Kasumi-1 (cell line): ENCODE measurements at places on chromosomes 11 and 22.

GRCh38 chr22:37121887-37122591 lies 12.5 kb upstream of the TMPRSS6 start:
- no peak for DNase-seq

DNA sequence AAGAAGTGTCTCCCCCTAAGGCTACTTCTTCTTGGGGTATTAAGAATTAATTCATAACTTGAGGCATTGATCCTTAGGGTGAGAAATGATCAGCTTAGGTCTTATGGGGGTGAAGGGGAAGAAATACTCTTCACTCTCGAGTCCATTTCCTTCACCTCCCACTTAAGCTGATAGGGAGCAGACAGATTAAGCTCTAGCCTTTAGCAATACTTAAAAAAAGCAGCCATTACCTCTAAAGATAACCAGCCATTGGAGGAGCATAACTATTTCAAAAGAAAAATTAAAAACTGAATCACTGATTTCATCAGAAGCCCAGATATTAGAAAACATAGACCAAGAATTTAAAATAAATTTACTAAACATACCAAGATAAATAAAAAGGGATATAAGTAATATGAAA lies 60.5 kb downstream of the ENTHD1 start:
- no peak for DNase-seq

DNA sequence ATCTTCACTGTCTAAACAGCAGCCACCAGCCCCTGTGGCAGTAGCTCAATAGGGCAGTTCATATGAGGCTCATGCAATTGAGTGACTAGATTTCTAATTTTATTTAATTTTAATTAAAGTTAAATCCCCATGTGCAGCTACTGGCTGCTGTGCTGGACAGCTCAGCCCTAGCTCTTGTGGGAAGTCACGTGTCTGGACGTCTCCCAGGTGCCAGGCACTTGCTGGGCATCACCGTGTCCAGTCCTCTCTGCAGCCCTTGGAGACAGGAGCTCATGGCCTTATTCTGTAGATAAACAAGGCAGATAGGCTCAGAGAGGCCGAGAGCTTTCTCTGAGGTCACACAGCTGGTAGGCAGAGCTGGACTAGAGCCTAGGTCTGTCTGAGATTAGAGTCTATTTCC lies 95.0 kb downstream of the ARHGAP8 start:
- DNase-seq, result no peak

- DNase-seq, result no peak
These were observed 599 bp downstream of the TIMM10B start for GRCh38 chr11:6481924-6482275.

DNA sequence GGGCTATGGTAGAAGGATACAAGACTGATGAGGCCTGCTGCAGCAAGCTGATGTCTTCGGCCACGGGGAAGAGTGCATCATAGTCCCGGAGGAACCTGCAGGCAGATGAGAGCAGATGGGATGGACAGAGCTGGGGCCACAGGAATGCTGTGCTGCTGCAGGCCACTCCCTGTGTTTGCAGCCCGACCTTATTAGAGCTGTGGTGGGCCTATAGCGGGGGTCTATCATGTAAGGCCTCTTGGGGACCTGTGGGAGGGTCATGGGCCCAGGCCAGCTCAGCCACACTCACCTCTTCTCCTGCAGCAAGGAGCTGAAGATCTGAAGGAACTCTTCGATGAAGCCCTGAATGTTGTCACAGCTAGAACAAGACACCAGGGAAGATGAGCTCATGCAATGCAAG lies 31.9 kb downstream of the ASCC2 start:
- DNase-seq, result no peak

- DNase-seq, result no peak
These were observed 482.0 kb downstream of the KCNA4 start for GRCh38 chr11:29534836-29535235.

DNA sequence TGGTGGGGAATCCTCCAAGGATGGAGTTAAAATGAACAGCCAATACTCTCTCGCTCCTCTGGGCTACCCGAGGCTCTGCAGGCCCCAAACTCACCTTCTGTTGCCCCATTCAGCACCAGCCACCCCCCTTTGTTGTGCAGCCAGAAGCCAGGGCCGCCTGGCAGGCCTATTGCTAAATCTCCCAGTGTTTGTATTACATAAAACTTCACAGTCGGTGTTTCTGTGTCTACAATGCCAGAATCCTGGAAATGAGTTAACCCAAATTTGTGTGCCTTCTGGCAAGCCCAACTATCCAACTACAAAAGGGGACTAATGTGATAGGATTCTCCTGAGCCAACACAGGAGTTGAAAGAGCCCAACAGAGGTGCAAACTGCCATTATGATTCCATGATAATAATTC lies 9.3 kb downstream of the KCNJ5 start:
- DNase-seq, result no peak

DNA sequence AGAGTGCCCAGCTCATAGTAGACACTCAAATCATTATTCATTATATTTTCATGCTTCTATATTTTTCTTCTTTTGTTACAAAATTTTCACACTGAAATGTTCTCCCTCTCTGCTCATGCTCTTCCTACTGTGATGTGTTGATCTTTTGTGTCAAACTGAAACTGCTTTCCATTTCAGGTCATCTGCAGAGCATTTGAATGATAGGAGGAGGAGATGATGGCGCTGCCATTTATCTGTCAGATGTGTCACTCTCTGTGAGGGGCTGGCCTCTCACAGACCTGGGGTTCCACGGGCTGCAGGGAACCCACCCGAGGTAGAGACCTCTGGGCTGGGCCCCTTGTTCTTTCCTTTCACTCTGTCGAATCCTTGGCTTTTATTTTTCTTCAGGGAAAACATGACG lies 41.1 kb downstream of the OR10A6 start:
- no peak for DNase-seq

GRCh38 chr22:49183826-49184216 lies 643.9 kb downstream of the BRD1 start:
- no peak for DNase-seq

DNA sequence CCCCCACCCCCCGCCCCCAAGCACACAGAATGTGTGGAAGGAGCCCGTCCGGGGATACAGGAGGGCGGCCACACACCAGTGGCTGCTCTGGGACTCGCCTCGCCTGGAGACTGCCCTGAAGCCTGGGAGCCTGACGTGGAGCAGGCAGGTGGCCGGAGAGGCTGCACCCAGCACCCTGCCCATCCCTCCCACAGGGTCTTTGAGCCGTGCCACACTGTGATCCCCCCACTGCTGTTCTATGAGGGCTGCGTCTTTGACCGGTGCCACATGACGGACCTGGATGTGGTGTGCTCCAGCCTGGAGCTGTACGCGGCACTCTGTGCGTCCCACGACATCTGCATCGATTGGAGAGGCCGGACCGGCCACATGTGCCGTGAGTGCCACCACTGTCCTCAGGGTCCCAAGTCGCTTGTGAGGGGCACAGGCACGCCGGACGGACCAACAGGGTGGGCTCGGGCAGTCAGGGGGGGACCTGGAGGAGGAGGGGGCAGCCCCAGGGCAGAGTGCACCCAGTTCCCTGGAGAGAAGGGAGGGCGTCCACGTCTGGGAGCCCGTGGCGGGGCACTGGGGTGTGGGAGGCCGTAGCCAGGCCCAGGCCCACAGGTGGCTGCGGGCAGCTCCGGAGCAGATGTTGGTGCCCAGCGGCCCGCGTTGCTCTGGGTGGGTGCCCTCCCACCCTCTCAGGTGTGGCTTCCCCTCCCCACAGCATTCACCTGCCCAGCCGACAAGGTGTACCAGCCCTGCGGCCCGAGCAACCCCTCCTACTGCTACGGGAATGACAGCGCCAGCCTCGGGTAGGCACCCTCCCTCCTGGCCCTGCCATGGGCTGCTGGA lies 27.0 kb upstream of the MUC5B start:
- DNase-seq, result no peak

DNA sequence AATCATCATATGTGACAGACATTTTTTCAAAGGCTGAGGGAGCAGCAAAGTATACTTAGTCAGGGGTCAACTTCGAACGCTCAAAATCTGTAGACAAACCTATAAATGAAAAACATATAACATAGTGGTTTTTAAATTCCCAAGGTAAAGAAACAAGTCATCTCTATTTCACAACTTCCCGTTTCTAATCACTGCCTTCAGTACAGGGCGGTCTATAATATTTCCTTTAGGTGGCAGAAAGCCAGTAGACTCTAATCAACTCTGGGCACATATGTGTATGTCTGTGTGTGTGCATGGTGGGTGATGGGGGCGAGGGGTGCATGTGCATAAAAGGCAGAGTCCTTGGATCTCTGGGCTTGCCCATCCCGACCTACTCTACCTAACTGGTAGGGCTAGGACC lies 55.0 kb upstream of the ARFGAP3 start:
- DNase-seq, result peak; percentile 15

GRCh38 chr11:17015627-17016126 lies 1.5 kb upstream of the PLEKHA7 start:
- no peak for DNase-seq

- no peak for DNase-seq
These were observed 53.9 kb downstream of the AMOTL1 start for GRCh38 chr11:94822080-94822479.

DNA sequence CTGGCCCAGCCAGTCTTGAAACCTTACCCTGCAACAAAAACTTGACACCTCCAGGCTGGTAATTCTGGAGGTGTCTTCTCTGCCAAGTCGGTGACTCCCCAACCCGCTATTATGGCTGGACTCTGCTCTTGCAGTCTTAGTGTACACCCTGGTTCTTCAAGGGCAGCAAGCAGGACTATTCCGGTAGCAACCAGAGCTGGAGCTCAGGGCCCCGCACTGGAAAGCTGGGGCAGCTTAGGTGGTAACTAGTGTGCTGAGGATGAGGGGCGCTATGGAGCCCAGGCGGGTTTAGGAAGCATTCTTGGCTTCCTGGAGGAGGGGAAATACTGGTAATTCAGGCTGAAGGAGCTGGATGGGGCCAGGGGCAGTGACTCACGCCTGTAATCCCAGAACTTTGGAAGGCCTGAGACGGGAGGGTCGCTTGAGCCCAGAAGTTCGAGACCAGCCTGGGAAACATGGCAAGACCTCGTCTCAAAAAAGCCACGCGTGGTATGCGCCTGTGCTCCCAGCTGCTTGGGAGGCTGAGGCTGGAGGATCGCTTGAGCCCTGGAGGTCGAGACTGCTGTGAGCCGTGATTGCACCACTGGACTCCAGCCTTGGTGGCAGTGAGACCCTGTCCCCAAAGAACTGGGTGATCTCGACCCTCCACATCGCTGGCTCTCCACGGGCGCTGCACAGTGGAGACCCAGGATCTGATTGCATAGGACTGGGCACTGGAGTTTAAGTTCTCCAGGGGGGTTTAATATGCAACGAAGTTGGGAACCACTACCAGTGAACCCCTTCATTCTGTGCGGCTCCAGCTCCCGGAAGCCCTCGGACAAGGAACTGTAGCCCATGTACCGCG lies 10.6 kb upstream of the AIFM3 start:
- DNase-seq, result peak; percentile 15

DNA sequence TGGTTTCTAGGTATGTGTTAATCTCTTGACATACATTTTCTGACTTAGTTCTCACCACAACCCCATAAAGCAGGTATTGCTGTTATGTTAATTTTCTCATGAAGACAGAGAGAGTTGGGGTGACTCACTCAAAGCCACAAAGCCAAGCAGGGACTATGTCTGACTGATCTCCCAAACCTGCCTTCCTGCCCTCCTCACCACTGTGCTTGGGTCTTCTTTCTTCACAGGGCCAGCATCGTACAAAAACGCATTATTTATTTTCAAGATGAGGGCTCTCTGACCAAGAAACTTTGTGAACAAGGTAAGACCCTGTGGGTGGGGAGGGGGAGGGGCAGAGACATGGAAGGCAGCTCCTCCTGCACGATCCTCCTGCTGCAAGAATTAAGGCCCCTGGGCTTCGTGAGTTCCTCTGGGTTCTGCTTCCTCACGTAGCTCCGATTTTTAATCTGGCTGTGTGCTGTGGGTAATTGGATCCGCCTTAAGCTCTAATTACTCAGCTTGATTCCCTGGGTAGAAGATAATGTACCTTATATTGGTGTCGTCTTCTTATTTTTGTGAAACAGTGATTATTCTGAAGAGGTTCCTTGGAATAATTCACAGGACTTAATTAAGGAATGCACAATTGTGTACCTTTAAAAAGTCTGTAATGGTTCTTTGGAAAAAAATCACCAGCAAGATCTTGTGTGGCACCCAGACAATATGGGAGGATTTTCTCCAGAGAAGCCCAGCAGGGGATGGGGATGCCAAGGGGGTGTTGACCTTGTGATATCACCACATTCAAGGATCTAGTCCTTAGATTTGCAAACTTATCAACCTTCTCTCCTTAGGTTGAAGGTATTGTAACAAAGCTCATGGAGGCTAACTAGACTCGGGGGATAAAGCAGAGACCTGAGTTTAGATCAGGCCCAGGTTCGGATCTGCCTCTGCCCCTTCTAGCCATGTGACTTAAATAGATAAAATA lies 112.9 kb downstream of the SPON1 start:
- DNase-seq, result no peak
